H9 (cell line): ENCODE measurements at places on chromosomes 6 and 20.

- H3K27ac ChIP-seq, result no peak overlapping the region
- no peak overlapping the region for H3K4me3 ChIP-seq
- no peaks in the 10 kb centered on the region for H3K4me1 ChIP-seq
- DNase-seq, result no peak
These were observed 9.7 kb upstream of the TNFRSF6B start for GRCh38 chr20:63686492-63687321.

DNA sequence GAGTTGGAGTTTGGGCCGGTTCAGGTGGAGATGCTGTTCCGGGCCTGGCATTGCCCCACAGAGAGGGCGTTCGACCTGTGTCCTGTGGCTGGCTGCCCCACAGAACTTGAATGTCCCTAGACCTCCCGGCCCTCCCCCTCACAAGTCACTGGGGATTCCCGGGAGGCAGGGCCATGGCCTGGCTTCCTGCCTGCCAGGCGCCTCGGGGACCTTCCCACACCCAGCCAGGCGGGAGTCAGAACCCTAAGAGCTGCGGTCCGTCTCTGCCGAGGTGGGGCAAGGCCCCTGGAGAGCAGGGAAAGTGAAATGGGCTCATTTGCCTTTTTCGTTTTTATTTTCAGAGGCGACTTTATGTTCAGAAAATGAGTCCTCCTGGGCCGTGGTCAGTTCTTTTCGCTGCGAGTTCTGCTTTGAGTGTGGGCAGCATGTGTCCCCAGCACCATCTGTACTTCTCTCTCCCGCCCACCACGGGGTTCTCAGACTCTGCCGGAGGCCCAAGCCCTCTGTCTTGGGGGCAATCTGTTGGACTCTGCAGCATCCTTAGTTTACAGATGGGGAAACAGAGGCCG is 8.5 kb downstream of the RBM38 start:
- no peak overlapping the region for H3K4me3 ChIP-seq
- no peak for DNase-seq
- no peaks in the 10 kb centered on the region for H3K27me3 ChIP-seq
- no peak overlapping the region for H3K27ac ChIP-seq
- H3K4me1 ChIP-seq, result no peaks in the 10 kb centered on the region

- DNase-seq, result no peak
- H3K4me1 ChIP-seq, result no peaks in the 10 kb centered on the region; the same call in 1 of the 2 replicates
- H3K36me3 ChIP-seq, result no peaks in the 10 kb centered on the region
- no peak overlapping the region for H3K4me3 ChIP-seq
- no peaks in the 10 kb centered on the region for H3K27me3 ChIP-seq
- H3K27ac ChIP-seq, result no peak overlapping the region
These were observed 11.4 kb downstream of the FOXS1 start for GRCh38 chr20:31833931-31834521.

GRCh38 chr20:51089272-51089781 is 66.4 kb upstream of the KCNG1 start:
- no peak overlapping the region for H3K4me3 ChIP-seq
- no peaks in the 10 kb centered on the region for H3K36me3 ChIP-seq
- H3K4me1 ChIP-seq, result no peaks in the 10 kb centered on the region
- no peak for DNase-seq

GRCh38 chr20:38804682-38805501 is 605 bp upstream of the PPP1R16B start:
- DNase-seq, result peak; percentile 66
- peaks cover 3% of the 10 kb centered on the region; the same call in 1 of the 2 replicates for H3K4me1 ChIP-seq
- peak overlapping the region; percentile 81 for H3K4me3 ChIP-seq

DNA sequence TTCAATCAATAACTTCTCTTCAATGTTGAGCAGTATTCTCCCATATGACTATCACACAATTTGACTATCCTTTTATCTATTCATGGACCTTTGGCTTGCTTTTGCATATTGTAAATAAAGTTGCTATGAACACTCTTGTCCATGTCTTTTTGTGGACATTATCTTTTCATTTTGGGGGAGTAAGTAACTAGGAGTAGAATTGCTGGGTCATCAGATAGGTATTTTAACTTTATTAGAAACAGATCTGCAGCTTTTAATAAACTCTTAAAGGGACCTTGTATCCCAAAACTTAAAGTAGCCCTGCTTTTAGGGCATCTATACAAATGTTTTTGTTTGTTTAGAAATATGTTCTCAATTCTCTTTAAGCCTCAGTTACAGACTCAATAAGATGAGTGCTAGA is 614.2 kb upstream of the CITED2 start:
- no peaks in the 10 kb centered on the region for H3K4me1 ChIP-seq
- no peak for DNase-seq
- no peaks in the 10 kb centered on the region for H3K27me3 ChIP-seq
- H3K4me3 ChIP-seq, result no peak overlapping the region
- H3K36me3 ChIP-seq, result 0 out of 3 replicates have a peak, but pooled peaks cover 2% of the 10 kb centered on the region

DNA sequence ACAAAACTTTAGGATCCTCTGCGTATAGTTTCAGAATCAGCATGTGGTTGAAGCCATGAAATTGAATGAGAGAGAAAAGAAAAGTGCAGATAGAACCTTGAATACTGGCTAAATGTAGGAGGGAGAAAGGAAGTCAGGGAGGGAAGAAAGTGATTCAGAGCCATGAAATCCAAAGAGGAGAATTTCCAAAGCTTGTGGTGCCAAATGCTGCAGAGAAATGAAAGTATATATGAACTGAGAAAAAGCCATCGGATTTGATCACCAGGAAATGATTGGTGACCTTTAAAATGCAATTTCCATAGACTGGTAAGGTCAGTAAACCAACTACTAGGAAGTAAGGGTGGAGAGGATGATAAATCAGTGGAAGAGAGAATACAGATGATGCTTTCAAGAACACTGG is 142.3 kb downstream of the TFAP2A start:
- H3K27me3 ChIP-seq, result no peaks in the 10 kb centered on the region
- no peak for DNase-seq
- no peak overlapping the region for H3K27ac ChIP-seq
- H3K36me3 ChIP-seq, result no peaks in the 10 kb centered on the region
- H3K4me1 ChIP-seq, result peaks cover 10% of the 10 kb centered on the region; the same call in 1 of the 2 replicates
- H3K4me3 ChIP-seq, result no peak overlapping the region

- H3K27ac ChIP-seq, result no peak overlapping the region
- H3K27me3 ChIP-seq, result no peaks in the 10 kb centered on the region
- no peak overlapping the region for H3K4me3 ChIP-seq
- no peaks in the 10 kb centered on the region; the same call in 1 of the 2 replicates for H3K4me1 ChIP-seq
These were observed 78.6 kb upstream of the RIPOR2 start for GRCh38 chr6:25014369-25014768.

GRCh38 chr20:56579301-56579710 is 46.3 kb downstream of the FAM209B start:
- no peak for DNase-seq
- H3K4me3 ChIP-seq, result no peak overlapping the region
- H3K4me1 ChIP-seq, result no peaks in the 10 kb centered on the region
- no peaks in the 10 kb centered on the region for H3K27me3 ChIP-seq

GRCh38 chr20:39825524-39825923 is 863.4 kb downstream of the DHX35 start:
- no peak overlapping the region for H3K4me3 ChIP-seq
- H3K4me1 ChIP-seq, result peaks cover 3% of the 10 kb centered on the region; the same call in 1 of the 2 replicates
- H3K27ac ChIP-seq, result no peak overlapping the region
- DNase-seq, result no peak
- H3K27me3 ChIP-seq, result no peaks in the 10 kb centered on the region

- DNase-seq, result no peak
- no peaks in the 10 kb centered on the region for H3K36me3 ChIP-seq
- H3K4me3 ChIP-seq, result no peak overlapping the region
- H3K4me1 ChIP-seq, result no peaks in the 10 kb centered on the region
- H3K27ac ChIP-seq, result no peak overlapping the region
- no peaks in the 10 kb centered on the region for H3K27me3 ChIP-seq
These were observed 68.3 kb downstream of the FHL5 start for GRCh38 chr6:96631248-96631647.

DNA sequence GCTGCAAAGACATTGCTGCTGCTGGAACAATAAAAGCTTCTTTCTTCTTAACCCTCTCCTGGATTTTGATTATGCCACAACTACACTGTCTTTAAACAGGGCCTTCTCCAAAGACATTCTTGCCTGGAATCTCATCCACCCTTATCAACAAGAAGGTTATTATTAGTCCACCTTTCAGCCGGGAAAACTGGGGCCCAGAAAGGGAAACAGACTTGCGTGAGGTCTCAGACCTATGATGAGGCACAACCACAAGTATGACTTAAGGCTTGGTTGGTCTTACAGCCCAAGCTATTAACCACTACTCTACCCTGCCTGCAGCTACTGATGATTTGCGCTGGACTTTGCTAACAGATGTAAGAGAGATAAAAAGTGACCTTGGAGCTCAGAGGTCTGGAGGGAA is 62.8 kb upstream of the CTNNBL1 start:
- no peak overlapping the region for H3K27ac ChIP-seq
- no peaks in the 10 kb centered on the region for H3K36me3 ChIP-seq
- H3K4me1 ChIP-seq, result no peaks in the 10 kb centered on the region
- H3K4me3 ChIP-seq, result no peak overlapping the region

DNA sequence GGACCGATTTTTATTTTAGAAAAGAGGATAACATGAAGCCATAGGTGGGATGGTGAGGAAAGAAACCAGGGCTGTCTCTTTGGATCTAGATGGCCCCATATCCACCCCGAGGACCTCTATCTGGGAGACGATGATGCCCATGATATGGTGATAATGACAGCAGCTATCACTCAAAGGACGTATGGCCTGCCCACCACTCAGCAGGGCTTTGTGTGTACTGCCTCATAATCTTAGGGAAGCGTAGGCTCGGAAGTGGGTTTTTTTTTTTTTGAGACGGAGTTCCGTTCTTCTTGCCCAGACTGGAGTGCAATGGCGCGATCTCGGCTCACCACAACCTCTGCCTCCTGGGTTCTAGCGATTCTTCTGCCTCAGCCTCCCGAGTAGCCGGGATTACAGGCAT is 8.2 kb upstream of the TAF8 start:
- H3K27ac ChIP-seq, result no peak overlapping the region
- no peak overlapping the region for H3K4me3 ChIP-seq
- H3K36me3 ChIP-seq, result no peaks in the 10 kb centered on the region; the same call in 1 of the 3 replicates
- peaks cover 3% of the 10 kb centered on the region; the same call in 1 of the 2 replicates for H3K4me1 ChIP-seq
- peaks cover 25% of the 10 kb centered on the region for H3K27me3 ChIP-seq
- no peak for DNase-seq

GRCh38 chr6:136793363-136793762 is 1.1 kb upstream of the MAP3K5 start:
- no peaks in the 10 kb centered on the region for H3K36me3 ChIP-seq
- H3K27me3 ChIP-seq, result peaks cover 9% of the 10 kb centered on the region; the same call in 1 of the 2 replicates
- no peak overlapping the region for H3K27ac ChIP-seq
- no peaks in the 10 kb centered on the region for H3K4me1 ChIP-seq
- DNase-seq, result no peak
- peak overlapping the region; percentile 89; the same call in 1 of the 3 replicates for H3K4me3 ChIP-seq

DNA sequence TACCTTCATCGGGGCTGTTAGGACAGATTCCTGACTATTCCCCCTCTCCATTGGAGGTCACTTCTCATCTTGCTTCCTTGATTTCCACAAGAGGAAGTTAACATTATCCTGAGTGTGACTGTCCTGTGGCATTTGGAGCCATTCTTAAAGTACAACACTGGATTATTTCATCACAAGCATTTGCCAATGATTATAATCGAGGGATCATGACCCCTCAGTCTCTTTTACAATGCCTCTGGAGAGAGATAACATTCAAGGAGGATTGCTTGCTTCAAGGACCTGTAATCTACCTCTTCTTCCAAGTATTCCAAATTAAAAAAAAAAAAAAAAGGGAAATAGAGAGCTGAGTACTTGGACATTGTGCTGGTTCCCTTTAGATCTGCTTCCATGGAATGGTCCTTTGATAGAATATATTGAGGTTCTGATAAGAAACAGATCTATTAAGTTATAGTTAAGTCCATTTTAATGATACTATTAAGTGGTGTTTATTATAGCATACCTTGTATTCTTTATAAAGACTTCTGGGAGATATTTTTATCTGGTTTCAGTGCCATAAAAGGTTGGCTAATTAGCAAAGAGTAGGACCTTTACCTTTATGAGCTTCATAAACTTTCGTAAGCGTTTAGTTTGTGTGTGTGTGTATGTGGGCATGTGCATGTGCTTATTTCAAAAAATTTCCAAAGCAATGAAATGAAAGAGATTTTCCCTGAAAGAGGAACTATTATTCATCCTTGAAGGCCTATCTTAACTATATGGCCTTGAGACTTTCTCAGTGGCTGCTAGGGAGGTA is 469.1 kb downstream of the DHX35 start:
- H3K27ac ChIP-seq, result no peak overlapping the region
- H3K36me3 ChIP-seq, result peaks cover 4% of the 10 kb centered on the region; the same call in 2 of the 3 replicates
- no peaks in the 10 kb centered on the region for H3K4me1 ChIP-seq
- H3K4me3 ChIP-seq, result no peak overlapping the region
- H3K27me3 ChIP-seq, result no peaks in the 10 kb centered on the region
- DNase-seq, result no peak

DNA sequence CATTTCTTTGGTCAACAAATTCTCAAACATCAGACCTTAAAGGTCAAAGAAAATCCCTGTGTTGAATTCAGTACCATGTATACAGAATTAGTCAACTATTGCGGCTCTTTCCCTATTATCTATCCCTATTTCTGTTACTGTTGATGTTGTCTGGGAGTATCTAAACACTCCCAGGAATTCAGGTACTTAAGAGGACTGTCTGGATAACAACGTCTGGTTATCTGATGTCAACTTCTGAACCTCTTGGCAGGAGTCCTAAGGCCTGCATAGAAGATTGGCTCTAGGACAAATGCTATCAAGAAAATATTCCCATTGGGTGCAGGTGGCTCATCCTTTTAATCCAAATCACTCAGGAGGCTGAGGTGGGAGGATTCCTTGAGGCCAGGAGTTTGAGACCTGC is 255.6 kb downstream of the KHDC1L start:
- H3K27me3 ChIP-seq, result no peaks in the 10 kb centered on the region
- H3K36me3 ChIP-seq, result no peaks in the 10 kb centered on the region
- no peak overlapping the region for H3K4me3 ChIP-seq
- H3K27ac ChIP-seq, result no peak overlapping the region
- DNase-seq, result no peak

DNA sequence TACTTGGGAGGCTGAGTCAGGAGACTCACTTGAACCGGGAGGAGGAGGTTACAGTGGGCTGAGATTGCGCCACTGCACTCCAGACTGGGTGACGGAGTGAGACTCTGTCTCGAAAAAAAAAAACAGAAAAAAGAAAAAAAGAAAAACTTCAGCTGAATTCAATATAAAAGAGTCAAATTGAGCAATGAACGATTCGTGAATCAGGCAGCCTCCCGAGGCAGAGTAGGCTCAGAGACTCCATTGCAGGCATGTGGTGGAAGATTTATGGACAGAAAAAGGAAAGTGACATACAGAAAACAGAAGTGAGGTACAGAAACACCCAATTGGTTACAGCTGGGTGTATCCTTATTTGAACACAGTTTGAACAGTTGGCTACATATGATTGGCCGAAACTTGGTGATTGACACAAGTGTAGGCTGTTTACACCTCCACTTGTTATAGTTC is 56.3 kb downstream of the HLA-DPB1 start:
- no peak overlapping the region for H3K27ac ChIP-seq
- no peak overlapping the region for H3K4me3 ChIP-seq
- peaks cover 6% of the 10 kb centered on the region; the same call in 1 of the 2 replicates for H3K36me3 ChIP-seq
- H3K27me3 ChIP-seq, result no peaks in the 10 kb centered on the region

GRCh38 chr6:144655376-144655775 is 370.2 kb downstream of the UTRN start:
- no peak overlapping the region for H3K4me3 ChIP-seq
- H3K36me3 ChIP-seq, result 0 out of 3 replicates have a peak, but pooled peaks cover 1% of the 10 kb centered on the region
- H3K27me3 ChIP-seq, result no peaks in the 10 kb centered on the region
- DNase-seq, result no peak
- peaks cover 15% of the 10 kb centered on the region for H3K4me1 ChIP-seq
